Aorta (tissue), 5 donors: ENCODE measurements at places on chromosomes 3 and 15.
A peak's percentile ranks its signal among the peaks of the same experiment; 100 is the strongest.

- DNase-seq, result no peak
These were observed 72.7 kb downstream of the SETMAR start for GRCh38 chr3:4375911-4376310.

DNA sequence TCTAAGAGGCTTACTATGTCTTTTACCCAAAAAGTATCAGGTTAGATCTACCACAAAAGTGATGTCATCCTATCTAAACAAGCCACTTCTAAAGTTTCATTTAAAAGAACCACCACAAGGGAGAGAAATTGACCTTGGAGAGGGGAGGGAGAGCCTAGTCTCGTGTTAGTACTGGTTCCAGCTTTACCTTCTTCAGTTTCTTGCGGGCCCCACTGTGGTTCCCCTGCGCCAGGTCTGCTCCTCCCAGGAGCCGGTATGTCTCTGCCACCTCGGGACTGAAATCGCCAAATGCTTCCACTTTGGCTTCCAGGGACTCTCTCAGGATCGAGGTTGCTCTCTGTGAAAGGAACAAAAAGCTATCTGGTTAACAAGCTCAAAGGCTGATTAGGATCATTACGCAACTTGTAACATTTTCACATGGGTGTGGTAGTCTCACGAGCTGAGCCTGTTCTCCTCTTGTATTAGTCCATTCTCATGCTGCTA is 51.1 kb downstream of the SYNM start:
- no peak for DNase-seq

DNA sequence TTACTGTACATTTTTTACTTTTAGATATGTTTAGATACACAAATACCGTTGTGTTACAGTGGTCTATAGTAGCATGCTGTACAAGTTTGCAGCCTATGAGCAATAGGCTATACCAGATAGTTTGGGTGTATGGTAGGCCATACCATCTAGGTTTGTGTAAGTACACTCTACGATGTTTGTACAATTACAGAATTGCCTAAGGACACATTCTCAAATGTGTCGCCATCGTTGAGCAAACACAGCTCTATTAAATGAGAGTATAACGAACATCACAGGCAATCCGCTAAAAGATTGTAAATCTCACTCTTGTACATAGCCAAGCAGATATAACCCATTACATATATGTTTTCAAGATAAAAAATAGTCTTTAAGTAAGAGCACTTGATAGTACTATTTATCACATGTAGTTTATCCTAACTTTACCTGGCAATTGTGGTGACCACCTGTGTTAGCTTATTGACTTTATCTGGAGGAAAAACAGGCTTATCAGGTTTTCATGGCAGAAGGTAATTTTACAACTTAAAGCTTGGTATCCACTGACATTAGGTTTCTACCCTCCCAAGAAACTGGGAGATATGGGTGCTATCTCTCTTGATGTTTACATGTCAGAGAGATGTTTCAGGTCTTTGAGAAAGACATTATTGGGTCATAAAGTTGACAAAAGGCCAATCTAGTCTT is 898.7 kb downstream of the NSUN3 start:
- DNase-seq, result no peak

GRCh38 chr3:48492461-48493202 is 11.3 kb downstream of the SHISA5 start:
- DNase-seq, result no peak

GRCh38 chr3:10354361-10355015 is 33.6 kb upstream of the SEC13 start:
- DNase-seq, result no peak

DNA sequence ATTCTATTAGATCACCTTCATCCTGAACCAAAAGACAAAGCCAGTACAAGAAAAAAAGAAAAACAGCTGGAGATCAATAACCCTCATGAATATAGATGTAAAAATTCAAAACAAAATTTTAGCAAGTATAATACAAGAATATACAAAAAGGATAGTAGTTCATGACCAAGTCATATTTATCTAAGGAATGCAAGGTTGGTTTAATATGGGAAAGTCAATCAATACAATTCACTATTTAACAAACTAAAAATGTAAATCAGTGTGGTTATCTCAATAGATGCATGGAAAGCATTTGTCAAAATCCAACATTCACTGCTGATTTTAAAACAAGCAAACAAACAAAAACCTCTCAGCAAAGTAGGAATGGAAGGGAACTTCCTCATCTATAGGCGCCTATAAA is 11.0 kb upstream of the GPR27 start:
- no peak for DNase-seq

GRCh38 chr15:84715441-84716035 is 401 bp downstream of the SEC11A start:
- DNase-seq, result no peak

- DNase-seq, result no peak
These were observed 81.7 kb downstream of the CCNL1 start for GRCh38 chr3:157078131-157078810.

DNA sequence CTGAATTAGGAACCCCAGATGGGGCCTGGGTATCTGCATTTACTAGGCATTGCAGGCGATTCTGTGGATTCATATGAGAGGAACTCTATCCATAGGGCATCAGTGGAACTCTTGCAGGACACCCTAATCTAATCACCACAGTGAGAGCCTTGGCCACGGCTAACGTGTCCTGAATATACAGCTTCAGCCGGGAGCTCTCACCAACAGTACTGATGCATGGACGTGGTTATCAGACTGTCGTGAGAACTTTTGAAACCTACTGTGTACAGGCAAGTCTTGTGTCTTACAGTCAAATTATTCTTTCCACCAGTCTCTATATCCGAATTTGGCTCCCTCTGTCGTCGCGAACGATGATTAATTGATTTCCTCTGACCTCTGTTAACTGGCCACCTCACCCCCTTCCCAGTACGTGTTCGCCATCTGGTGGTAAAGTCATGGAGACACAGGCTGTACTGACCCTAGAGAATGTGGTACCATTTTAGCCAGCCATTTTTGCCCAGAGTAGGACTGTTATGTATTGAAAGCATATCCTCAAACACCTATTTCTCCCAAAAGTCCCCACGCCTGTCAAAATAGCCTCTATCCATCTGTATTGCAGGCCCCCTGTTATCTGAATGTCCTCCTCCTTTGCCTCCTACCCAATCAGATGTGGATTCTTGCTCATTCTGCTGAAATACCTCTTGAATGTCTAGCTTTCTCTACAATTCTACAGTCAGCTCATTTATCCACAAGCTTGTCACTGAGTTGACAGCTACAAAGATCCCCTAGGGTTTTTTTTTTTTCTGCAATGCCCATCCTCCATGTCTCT is 39.7 kb downstream of the GLDN start:
- no peak for DNase-seq

DNA sequence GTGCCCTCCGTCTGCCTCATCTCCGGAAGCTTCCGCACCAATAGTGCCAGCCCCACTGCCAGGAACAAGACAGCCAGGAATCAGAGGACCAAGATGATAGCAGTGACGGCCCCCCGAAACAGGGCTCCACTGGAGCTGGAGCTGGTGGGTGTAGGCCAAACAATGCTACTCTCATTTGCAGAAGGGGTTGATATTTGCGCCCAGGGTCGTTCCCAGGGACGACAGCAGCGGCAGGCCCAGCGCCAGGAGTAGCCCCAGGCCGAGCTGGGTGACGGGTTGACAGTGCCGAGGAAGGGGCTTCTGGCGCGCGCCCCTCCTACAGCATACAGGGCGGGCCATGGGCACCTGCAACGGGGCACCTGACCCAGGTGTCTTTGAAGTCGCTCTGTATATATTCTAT is 301.4 kb downstream of the CNTN6 start:
- no peak for DNase-seq

DNA sequence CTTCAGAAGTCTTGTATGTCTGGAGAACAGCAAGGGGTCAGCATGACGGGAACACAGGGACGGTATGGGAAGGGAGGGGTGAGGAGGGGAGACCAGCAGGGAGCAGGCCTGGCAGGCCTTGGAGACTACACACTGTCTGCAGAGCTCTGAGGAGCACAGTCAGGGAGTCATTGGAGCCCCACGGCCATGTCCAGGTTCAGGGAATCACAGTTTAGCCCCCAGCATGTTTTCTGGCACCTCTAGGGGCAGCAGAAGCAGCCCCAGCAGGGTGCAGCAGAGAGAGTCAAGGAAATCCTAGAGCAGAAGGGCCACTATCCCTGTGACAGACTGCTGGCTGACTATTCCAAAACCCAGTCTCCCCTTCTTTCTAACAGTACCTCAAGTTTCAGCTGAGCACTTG is 3.2 kb downstream of the LAMP3 start:
- DNase-seq, result no peak

DNA sequence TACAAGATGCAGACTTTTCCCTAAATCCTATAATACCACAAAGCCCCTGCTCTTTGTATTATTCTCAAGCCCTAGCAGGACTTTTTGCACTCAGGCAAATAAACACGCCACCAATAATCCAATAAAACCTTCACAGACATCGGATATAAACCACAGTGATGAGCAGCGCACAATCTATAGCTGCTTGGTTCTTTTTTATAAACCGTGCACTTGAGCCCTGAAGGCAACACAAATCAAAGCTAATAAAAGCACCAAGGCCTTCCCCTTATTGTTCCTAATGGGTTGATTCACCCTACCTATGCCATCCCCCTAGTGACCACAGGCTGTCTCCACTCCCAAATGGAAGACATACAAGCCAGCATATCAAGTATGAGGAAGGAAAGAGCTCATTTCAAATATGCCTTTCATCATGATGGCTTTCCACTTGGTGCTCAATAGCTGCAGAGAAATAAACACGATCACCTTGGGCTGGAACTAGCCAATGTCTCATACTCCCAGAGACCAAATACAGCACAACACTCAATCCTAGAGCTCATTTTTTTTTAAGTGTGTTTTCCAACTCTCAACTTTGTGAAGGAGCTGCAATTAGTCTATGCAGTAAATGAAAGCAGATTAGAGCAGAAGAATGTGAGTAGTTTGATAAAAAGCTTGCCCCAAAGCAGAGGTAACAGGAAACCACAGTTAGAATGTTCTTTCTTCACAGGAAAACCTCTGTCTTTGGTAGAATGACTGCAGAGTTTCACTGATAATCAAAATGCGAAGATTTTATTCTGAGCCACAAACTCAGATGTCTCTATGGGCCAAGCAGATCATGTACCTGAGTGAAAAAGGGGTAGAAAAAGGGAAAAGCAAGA is 573.9 kb downstream of the AGBL1 start:
- DNase-seq, result no peak

DNA sequence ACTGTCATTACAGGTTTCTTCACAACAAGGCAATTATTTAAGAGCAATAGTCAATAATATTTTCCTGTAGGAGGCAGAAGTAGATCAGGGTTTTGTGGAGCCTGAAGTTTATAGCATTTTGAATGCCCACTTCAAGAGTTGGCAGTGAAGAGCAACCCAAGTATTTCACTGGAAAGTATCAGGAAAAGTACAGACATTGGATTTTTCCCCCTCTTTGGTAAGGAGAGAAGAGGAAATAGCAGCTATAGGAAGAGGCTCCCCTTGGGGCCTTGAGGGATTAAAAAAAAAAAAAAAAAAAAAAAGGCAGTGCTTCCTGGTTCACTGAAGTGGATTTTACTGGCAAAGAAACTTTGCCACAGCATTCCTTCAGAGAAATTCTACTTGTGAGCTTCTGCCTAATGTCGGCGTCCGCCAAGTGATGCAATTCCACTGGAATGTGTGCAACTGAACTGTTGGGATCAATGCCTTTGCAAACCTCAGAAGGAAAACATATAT is 5.7 kb upstream of the CNTN6 start:
- peak; percentile 65 for DNase-seq

GRCh38 chr15:28985316-28985645 is 99.5 kb downstream of the APBA2 start:
- DNase-seq, result no peak

GRCh38 chr15:70036585-70037291 is 61.0 kb downstream of the TLE3 start:
- no peak for DNase-seq

- DNase-seq, result no peak
These were observed 33.3 kb upstream of the VPS8 start for GRCh38 chr3:184778426-184779332.

DNA sequence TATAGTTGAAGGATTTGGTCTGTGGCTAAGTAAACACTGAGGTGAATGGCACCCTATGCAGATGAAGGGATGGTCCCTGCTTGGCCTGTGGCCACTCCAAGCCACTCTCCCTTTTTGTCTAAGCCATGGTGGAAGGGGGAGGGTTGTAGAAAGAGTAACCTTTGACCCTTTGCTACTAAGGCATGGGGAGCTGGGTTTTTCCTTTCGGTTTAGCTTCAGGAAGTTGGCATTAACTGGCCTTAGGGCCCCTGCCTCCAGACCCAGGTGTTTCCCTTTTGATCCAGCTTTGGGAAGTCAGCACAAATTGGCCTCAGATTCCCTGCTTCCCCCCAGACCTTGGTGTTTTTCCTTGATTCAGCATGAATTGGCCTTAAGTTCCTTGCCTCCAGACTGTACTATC is 49.5 kb downstream of the EFCAB12 start:
- DNase-seq, result peak; percentile 2

DNA sequence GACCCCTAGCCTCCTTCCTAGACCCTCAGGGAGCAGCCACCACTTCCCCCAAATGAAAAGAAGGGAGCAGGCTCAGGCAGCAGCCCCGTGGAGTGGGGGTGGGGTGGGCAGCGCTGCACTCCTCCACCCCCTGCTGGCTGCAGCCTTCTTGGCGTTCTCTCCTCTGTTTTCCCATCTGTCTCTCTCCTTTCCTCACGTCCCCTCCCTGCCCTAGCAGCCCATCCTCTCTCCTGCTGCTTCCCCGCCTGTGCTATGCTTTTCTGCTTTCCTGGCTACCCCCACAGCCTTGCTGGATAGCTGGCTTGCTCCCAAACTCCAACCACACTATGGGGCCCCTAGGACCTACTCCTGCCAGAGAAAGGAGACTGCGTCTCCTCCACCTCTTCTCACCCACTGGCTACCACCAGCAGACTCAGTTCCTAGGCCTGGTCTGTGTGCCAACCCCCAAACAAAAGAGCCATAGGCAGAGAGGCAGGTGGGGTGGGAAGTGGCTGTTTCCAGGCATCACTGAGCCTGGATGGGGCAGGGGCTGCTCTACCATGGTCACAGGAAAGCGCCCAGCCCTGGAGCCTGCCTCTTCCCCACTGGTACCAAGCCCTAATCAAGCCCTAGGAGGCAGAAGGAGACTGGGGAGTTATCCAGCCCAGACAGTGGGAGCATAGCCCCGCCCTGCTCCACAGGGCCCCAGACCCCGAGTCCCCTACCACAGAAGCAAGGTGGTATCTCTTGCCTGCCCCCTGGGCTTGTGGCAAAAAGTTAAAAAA is 3.4 kb upstream of the DISP2 start:
- DNase-seq, result no peak

DNA sequence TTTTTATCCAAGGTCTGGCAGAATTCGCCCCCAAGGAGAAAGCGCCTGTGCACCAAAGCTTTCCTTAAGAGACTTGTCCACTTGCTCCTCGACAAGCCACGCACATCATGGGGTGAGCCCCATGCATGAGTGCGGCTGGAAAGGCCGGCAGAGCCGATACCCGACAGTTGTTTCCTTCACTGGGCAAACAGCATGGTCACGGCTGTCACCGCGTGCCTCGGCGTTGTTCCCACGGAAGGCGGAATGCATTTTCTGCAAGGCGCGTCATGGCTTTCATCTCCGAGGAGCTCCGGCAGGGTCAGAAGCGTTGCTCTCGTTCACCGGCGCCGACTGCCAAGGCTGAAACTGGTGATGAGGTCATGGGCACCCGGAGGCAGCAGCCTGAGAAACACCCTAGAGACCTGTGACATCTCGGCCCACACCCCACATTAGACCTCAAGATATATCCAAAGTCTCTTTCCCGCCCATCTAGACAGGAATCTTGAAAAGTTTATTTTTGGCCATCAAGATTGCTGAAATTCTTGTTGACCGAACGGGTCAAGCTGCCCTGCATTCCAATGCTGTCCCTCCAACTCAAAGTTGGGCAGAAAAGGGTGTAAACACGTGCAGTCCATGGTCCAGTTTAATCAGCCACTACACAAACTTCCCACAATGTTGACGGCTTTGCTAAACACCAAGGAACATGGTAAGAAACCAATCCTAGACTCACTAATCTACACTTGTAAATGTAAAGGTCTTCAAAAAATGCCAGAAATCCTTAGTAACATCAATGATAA is 604 bp upstream of the TJP1 start:
- DNase-seq, result peak; percentile 82
